ENCODE measurements at places on chromosomes 4 and X. TPM values are rescaled to one million over a fixed set of nuclear protein-coding genes. Genes with fewer than 3 reads are reported as not detected.

DNA sequence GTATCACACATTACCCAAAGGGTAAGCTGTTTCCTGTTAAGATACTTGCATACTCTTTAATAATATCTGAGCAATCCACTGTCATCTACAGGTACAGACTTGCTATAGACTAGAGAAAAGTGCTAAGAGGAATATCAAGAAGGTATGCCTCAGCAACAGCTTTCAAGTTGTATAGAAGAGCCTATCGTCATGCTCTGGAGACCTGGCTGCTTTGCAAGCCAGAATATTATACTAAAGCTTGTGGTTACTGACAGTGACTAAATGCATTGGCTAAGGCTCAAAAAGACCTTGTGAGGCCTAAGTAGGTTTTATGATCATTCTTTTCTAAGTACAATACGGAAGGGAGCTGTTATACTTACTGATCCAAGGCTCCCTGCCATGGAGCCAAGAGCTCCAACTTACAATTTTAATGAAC lies 11.3 kb downstream of the LAMP2 start:
- no peak for DNase-seq

- no peak for DNase-seq
Measured at GRCh38 chr4:10729366-10729765, 44.8 kb upstream of the CLNK start.

DNA sequence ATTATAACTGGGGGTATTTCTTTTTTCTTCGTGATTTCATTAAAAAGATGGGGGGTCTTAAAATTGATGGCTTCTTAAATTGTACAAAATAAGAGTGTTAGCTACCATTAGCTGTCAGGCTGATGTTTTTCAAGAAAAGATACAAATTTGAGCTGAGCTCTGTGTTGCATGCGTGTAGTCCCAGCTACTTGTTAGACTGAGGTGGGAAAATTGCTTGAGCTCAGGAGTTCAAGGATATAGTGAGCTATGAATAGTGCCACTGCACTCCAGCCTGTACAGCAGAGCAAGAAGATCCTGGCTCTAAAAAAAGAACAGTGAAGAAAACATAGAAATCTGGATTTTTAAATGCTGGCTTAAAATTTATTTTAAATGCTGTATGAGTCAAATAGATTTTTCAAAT lies 13.0 kb downstream of the USO1 start:
- DNase-seq: no peak

GRCh38 chr4:185481401-185481800 lies 9.9 kb upstream of the CCDC110 start:
- DNase-seq: no peak

DNA sequence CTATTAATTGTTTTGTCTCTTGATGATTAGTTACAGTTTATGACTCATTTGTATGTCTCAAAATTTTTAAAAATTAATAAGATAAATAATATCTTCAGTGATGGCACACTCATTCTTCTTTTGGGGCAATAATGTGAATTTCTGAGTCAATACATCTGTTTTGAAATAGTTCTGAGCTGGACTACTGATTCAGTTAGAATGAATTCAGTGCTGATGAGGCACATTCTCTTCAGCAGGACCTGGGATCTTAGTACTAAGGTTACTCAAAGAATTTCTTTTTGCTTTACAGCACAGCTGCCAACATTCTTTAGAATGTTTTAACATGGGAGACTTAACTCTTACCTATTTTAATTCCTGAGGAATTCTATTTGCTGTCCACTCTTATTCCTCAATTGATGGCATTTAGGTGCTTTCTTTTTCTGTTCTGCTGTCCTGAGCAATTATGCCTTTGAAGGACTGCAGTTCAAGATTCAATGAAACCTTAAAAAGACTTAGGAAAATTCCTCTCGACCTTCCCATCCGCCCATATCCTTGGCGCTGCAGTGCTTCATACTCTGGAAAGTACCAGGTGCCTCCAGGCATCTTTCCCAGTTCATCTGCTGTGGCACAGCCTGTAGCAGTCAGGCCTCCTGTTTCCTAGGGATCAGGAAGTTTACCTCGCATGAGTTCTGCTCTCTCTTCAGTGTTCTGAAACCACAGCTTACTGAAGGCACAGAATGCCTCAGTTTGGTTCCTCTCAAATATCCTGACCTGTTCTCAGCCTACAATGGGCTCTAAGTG lies 213.7 kb downstream of the FSTL5 start:
- DNase-seq: no peak

DNA sequence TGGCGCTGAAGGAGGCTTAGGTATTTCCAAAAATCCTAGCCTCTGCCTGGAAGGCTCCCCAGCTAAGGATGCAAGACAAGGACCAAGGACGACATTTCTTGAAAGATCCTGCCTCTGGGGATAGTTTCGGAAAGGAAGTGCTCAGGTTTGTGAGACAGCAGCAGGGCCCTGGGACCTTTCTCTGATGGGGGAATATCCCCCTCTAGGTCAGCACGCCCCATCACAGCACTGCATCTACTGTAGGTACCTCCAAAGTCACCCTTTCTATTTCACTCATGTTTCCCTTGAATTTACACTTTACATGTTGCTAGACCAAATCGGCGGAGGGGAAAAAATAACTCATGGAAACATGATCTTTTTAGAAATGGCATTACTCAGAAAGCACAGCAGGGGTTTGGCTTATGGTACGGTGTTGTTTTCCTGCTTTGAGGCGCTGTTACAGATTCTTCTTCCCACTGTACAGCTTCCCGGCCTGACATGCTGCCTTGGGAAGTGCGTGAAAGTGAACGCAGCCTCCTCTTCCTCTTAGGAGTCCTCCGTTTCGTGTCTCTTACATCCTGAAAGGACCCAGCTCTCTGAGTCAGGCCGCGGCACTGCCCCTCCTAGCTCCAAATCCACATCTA lies 77.2 kb upstream of the DHRSX start:
- DNase-seq: no peak

DNA sequence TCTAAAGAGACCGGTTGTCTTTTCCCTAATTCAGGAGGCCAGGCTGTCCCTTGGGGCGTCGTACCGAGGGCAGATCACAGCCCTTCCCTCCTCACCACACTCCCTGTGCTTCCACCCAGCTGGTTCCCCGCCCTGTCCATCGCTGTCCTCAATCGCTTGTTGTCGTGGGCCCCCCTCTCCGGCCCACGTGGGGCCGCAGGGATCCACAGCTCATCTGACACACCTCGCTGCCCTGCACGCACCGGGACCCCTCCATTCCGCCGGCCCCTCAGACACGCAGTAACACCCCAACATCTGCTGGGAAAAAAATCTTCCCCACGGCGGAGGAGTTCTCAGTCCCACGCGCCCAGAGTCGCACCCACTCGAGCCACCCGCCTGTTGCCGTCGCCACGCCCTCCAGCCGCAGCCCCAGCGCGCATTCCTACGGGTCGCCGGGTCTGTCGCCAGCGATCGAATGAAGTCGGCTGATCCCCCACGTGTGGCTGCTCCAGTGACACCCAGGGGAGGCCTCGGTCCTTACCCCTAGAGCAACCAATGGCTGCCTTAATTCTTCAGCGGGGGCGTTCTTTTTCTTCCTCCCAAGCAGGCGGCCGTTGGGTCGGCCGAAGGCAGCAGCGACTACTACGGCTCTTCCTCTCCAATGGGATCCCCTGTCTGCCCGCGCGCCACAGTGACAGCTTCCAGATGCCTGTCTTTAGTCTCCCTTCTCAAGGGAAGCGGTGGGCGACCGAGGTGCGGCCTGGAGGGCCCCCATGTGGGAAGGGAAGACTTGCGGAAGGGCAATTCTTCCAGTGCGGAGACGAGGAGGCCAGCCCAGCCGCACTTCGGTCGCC lies 893 bp upstream of the SEPTIN11 start:
- DNase-seq: peak; percentile 78

DNA sequence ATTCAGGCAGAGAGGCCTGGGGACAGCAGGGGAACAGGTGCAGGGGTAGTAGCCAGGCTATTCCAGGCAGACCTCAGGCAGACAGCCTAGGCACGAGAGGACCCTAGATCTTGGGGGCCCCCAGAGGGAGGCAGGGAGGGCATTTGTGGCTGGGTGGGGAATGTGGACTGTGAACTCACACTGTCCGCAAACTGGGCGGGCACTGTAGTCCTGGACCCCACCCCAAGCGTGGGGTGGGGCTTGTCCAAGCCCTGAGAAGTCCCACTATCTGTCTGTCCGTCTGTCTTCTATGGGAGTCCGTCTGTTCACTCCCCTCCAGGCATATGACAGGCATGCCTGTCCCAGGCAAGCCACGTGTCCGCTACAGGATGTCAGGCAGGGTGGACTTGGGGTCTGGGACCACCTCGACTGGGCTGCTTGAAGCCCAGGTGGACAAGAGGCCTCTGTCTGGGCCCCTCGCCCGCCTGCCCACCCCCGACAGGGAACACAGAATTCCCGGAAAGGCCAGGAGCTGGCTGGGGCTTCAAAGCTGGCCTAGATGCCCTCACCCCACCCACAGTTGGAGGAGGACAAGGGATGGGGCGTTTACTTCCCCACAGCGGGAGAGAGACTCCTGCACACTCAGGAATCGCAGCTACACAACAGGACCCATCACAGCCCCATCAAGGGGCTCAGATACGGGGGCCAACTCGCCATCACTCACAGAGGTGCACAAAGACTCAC lies at the start of gene SLC38A5:
Gene SLC38A5, minus strand, starts transcription at position 151 of the 723 bp plus-strand sequence. CDS start 2,336 bp downstream, outside the sequence.
- DNase-seq: no peak

DNA sequence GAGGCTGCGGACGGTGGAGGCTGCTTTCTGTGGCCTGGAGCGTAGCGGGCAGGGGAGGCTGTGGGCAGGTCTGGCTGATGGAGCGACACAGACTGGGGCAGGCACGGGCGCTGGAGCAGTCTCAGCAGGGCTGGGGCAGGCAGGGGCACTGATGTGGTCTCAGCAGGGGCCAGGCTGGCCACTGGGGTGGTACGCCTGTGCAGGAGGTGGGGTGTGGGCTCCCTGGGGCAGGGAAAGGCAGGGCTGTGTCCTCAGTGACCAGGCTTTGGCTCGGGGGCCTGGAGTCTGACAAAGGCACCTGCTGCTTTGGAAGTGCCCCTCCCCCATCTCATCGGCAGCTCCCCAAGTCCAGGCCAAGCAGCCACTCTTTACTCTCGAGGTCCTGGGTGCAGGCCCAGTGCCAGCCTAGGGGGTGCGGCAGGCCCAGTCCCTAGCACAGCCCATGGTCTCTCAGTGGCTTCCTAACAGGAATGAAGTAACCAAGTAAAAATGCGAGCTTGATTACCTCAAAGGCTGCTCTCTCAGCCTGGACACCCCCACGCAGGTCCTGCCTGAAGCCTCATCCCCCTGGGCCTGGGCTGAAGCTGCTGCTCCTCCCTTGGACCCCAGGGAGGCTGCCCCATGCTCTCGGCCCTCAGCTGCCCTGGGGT lies 55.5 kb downstream of the ADRA2C start:
- peak; percentile 15 for DNase-seq

GRCh38 chr4:23165669-23166068 lies 472.9 kb downstream of the GBA3 start:
- no peak for DNase-seq

- no peak for DNase-seq
Measured at GRCh38 chrX:27336466-27337091, 126.6 kb downstream of the PPP4R3C start.

GRCh38 chr4:52999626-53000025 lies 137.5 kb downstream of the RASL11B start:
- DNase-seq: no peak

DNA sequence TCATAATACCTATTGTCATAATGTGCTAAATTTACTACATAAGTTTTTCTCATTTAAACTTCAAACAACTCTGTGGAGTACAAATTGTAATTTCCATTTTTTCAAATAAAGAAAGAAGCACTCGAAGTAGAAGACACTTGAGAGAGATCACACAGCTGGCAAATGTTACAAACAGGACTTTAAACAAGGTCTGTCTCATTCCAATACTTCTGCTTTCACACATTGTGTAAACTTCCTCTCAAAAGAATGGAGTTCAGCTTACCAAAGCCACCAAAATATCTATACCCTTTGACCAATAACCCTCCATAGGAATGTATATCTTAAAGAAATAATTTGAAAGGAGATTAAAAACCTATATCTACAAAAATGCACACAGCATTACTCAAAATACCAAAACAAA lies 88.3 kb downstream of the OPHN1 start:
- DNase-seq: no peak

- no peak for DNase-seq
Measured at GRCh38 chr4:90960433-90960832, 833.2 kb downstream of the CCSER1 start.

DNA sequence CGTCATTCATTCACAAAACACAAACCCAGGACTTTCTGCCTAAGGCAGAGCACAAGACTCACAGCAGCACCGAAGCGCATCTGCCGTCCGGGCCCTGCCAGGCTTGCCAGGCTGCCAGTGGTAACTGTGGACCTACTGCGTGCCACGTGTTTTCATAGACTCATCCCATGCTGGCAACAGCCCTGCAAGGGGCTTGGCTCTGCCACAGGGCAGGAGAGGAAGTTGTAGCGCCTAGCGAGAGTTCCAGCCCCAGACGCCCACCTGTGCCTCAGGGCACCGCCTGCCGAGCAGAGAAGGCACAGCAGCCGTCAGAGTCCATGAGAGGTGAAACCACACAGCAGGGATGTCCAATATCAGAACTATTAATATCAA lies 18.9 kb upstream of the MRFAP1 start:
- DNase-seq: no peak

DNA sequence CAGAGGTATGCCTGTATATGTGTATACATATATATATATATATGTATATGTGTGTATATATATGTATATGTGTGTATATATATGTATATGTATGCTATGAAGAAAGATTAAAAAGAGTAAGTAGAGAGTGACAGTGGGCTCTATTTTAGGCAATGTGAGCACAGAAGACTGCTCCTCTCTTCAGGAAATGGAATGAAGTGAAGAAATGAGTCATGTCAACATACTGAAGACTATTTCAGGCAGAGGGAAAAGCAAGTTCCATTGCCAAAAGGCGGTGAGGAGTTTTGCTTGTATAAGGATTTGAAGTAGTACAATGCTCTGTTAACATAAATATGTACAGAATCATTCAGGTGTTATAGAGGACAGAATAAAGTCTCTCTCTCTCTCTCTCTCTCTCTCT lies 773.2 kb upstream of the FTHL17 start:
- no peak for DNase-seq

- peak; percentile 20 for DNase-seq
Measured at GRCh38 chr4:3514806-3515501, 17.3 kb downstream of the LRPAP1 start.

- peak; percentile 30 for DNase-seq
Measured at GRCh38 chr4:145935253-145936141, 3.1 kb downstream of the ZNF827 start.

- DNase-seq: no peak
Measured at GRCh38 chrX:77003956-77004355, 443.2 kb upstream of the FGF16 start.

GRCh38 chr4:168731006-168731636 lies 234.3 kb downstream of the PALLD start:
- no peak for DNase-seq

- no peak for DNase-seq
Measured at GRCh38 chr4:6372649-6373525, 99.5 kb downstream of the PPP2R2C start.

- no peak for DNase-seq
Measured at GRCh38 chr4:108611365-108611764, 9.0 kb upstream of the RPL34 start.

Gene ACOT9
- total RNA-seq: 50.6 TPM

Gene RPA4
- total RNA-seq: 0.38 TPM

Gene LNX1
- 11.5 TPM for total RNA-seq

Gene CFAP47
- total RNA-seq: not detected

Gene NUDT10
- total RNA-seq: 0.13 TPM

Gene TRMT10A
- total RNA-seq: 2.4 TPM

Gene UGT2B10
- not detected for total RNA-seq

Gene SLC25A6
- 171 TPM for total RNA-seq

Gene FAM9C
- total RNA-seq: not detected

Gene PPP2R3B
- total RNA-seq: 104 TPM

Gene LEF1
- total RNA-seq: 1.3 TPM

Gene MTMR8
- total RNA-seq: 0.77 TPM

Gene CACNA1F
- total RNA-seq: 0.21 TPM

Gene GLRA3
- total RNA-seq: not detected
